ENCODE measurements at places on chromosomes 1 and 21.
A peak's percentile ranks its signal among the peaks of the same experiment; 100 is the strongest.

DNA sequence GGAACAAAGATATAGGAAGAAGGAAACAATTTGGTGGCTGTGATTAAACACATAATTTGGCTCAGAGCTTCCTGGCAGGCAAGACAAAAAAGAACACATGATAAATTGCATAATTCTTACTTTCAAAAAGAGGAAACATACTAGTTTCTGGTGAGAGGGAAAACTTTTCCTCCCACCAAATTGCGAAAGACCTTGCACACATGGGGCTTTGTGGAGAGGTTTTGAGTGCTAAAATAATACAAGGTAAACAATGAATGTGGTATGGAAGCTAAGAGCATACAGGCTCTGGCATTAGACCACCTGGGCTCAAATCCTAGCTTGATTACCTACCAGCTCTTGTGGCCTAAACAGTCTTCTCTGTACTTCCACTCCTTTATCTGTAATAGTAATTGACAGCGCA is 140.2 kb upstream of the HOOK1 start:
- DNase-seq = peak; percentile 63

DNA sequence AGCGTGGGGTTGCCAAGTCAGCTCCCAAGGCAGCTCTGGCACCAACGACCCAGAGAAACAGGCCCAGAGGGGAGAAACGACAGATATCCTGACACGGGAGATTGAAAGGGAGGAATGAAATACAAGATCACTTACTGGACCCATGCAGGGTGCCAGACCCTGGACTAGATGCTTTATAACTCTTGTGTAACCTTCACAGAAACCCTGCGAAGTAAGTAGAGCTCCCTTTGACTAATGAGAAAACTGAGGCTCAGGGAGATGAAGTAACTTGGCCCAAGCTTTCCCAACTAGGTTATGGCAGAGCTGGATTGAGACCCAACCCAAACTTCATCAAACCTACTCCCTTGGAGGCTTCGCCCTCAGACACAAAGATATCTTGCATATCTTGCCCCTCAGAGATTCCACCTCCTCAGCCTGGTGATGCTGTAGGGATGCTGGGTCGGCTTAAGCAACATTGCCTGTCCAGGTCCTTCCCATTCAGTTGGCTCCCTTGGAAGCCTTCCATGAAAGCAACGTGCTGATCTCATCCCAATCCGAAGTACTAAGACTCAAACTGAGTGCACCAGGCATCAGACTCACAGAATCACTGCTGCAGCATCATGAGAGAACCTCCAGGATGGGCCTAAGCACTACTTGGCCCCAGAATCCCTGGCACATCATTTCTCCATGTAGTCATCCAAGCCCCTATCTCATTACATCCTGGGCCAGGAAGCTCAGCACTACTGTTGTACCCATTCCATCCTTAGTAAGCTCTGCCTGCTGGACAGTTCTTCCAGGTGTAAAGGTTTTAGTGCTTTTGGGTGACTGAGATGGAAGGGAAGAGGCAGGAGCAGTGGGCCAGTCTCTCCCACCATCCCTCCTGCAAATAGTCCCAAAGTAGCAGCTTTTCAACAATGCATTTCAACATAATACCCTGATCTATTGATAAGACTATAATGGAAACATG is 1.1 kb upstream of the IGSF9 start:
- DNase-seq = no peak

DNA sequence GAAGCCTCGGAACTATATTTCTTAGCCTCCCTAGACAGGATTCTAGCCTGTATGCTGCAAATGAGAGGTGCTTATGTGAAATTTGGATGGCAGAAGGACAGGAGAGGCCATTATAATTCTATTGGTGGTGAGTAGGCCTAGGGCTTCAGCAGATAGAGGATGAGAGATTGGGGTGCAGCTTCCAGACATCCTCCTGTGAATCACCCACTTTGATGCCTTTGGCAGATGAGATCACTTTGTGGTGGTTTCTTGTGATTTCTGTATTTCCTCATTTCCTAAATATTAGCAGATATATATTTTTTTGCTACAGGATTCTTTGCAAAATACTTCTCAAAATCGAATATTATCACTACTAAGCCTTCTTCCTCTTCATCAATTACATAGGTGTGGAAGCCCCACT is 37.3 kb downstream of the MFSD2A start:
- DNase-seq = no peak

- no peak for DNase-seq
Observed at GRCh38 chr1:39145331-39145965, 59.0 kb upstream of the MACF1 start.

GRCh38 chr1:154265586-154265985 is 6.8 kb upstream of the HAX1 start:
- no peak for DNase-seq

- DNase-seq = no peak
Observed at GRCh38 chr1:221557013-221557412, 184.9 kb downstream of the DUSP10 start.

GRCh38 chr1:61210435-61211154 is 128.2 kb downstream of the NFIA start:
- peak; percentile 16 for DNase-seq

DNA sequence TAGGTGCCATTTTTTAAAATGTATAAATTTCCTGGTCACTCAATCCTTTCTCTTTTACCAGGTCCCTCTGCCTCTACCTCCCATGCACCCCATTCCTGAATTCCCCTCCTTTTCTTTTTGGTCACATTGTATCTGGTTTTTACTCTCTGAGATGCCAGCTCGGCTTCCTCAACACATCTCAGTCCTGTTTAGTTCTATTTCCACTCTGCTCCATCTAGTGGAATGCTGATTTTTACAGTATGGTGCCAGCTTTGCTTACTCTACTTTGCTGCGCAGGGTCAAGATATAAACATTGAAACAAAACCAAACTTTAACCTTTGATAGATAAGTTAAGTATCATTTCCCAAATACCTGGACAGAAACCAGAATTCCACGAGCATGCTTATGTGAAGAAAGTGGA is 96.0 kb downstream of the ESRRG start:
- DNase-seq = peak; percentile 62

- no peak for DNase-seq
Observed at GRCh38 chr1:19160831-19161230, 49.2 kb downstream of the UBR4 start.

DNA sequence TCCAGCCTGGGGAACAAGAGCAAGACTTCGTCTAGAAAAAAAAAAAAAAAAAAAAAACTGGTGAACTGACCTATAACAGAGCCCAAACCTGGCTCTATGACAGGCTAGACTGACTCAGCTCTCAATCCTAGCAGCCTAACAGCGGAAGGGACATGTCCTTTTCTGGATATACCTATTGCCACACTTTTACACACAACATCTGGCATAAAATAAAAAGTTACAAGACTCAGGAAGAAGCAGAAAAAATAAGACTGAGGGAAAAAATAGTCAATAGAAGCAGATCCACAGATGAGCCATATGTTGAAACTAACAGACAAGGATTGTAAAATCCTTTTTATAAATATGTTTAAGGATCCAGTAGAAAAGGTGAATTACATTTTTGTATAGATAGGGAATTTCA is 57.5 kb upstream of the IPO9 start:
- DNase-seq = peak; percentile 14

DNA sequence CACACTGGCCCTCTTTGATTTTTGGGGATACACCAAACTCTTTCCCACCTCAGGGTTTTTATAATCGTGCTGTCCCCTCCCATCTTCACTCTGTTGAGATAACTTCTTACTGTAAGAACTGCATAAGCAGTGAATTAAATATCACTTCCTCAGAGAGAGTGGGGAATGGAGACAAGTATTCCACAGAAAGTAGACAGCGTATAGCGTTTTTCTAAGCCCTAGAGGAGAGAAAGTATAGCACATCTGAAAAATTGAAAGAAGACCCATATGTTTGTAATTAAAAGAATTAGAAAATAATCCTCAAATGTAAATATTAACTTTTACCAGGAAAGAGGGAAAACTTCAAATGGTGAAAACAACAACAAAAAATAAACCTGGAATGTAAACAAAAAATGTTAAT is 67.3 kb downstream of the GPR161 start:
- DNase-seq = no peak

DNA sequence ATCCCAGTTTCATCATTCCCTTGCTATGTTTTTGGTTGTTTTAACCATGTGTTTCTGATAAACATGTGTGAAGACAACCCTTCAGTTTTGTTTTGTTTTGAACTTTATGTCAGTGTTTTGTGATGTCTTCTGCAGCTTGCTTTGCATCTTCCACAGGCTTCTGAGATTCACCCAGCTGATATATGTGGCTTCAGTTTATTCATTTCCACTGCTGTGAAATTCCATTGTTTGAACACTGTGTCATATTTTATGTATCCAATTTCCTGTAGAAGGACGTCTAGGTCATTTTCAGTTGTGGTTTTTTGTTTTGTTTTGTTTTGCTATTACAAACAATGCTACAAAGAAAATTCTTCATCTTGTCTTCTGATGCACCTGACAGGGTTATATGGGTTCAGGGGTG is 27.2 kb upstream of the SLC26A9 start:
- DNase-seq = no peak

GRCh38 chr1:84020151-84020550 is 21.2 kb upstream of the TTLL7 start:
- peak; percentile 57 for DNase-seq
